ENCODE measurements at places on chromosomes 6 and 20.

DNA sequence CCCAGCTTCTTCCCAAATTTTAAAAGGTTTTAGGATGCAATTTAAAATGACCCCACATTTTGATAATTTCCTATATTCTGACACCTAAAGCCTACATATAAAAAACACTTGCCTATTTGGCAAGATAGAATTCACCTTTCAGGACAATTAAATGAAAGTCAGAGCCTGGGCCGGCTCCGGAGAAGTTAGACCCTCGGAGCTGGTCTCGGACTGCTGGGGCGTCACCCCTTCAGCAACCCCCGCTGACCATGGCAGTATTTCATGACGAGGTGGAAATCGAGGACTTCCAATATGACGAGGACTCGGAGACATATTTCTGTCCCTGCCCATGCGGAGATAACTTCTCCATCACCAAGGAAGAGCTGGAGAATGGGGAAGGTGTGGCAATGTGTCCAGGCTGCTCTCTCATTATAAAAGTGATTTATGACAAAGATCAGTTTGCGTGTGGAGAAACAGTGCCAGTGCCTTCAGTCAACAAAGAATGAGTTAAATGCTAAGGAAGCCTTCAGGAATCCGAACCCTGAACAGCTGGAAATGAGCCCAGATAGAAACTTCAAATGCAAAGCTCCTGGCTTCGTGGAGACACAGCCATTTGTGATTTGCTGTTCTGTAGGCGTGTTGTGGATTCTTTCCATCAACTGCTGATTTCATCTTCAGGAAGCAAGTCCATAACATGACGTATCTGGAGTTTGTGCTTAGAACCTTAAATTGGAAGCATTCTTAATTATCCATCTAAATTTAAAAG lies 16.0 kb downstream of the TCFL5 start:
- DNase-seq: no peak

DNA sequence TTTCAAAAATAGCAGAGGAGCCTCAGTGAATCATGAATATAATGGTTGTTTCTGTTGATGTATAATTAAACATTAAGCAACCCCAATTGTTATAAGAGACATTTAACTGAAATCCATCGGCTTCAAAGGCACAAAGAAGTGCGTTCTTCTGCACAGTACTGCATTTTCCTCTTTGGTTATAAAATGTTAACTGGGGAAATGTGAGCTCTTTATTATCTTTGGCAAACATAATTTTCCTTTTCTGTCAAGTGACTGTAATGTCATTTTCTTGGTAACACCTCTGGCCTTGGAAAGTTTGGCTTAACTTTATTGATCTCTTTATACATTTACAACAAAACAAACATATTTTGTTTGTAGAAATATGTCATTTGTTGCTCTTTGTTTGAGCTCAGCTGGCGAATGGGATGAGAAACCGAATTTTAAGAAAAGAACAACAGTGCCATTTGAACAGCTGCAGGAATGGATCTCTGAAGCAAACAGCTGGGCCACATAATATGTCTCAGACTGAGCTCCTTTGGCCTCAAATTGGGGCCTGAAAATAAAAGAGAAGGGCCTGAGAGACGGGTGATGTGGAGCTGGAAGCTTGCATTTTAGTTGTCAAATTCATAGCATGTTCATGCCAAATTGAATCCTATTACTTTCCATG lies 427.0 kb upstream of the SPTLC3 start:
- DNase-seq: no peak

GRCh38 chr6:87336367-87336766 lies 7.3 kb upstream of the GJB7 start:
- DNase-seq: no peak

GRCh38 chr6:29627755-29628418 lies 5.1 kb downstream of the GABBR1 start:
- no peak for DNase-seq

- no peak for DNase-seq
Measured at GRCh38 chr20:62485062-62485700, 9.4 kb upstream of the GATA5 start.

DNA sequence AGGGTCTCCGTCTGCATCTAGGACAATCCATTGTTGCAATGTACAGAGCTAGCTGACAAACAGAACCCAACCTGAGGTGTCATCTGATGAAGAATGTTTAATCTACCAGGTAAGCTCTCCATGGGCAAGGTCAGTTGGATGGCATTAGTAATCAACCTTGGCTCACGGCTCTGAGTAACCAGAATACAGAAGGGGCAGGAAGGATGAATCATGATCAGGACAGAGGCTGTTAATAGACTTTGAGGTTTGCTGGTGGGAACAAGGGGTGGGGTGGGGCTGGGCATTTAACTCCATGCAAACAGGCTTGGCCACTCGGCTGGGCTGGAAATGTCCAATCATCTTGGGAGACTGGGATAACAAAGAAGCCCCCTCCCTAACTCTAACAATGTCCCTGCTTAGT lies 77.1 kb upstream of the MRPS10 start:
- no peak for DNase-seq

DNA sequence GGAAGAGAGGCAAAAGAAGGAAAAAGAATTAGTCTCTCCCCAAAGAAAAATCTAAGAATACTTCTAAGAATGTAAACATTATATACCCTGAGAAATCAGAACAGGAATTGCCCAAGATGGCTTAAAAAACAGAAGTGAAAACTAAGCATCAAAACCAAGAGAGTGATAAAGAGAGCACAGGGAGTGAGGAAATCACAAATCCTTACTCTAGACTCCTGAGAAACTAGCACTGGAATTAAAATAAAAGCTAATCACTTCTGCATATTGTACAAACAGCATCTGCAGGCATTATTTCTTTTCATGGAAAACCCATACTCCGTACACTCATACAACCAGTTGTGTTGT lies 285.7 kb downstream of the BTBD9 start:
- no peak for DNase-seq

DNA sequence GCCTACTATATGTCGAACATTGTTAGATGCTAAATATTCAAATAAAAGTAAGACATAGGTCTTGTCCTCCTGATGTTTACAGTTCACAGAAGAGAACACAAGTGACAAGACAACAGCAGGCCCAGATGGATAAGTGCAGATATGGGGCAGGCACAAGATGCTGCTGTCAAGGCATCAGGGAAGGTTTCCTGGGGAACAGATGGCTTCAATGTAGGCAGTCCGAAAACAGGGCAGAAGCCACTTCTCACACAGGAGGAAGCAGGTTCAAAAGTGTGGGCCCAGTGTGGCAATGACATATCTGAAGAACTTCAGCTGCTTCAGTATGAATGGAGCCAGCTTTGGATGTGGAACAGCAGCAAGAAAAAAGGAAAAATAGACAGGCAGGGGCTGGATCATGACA lies 32.5 kb downstream of the HLA-DPB1 start:
- no peak for DNase-seq

DNA sequence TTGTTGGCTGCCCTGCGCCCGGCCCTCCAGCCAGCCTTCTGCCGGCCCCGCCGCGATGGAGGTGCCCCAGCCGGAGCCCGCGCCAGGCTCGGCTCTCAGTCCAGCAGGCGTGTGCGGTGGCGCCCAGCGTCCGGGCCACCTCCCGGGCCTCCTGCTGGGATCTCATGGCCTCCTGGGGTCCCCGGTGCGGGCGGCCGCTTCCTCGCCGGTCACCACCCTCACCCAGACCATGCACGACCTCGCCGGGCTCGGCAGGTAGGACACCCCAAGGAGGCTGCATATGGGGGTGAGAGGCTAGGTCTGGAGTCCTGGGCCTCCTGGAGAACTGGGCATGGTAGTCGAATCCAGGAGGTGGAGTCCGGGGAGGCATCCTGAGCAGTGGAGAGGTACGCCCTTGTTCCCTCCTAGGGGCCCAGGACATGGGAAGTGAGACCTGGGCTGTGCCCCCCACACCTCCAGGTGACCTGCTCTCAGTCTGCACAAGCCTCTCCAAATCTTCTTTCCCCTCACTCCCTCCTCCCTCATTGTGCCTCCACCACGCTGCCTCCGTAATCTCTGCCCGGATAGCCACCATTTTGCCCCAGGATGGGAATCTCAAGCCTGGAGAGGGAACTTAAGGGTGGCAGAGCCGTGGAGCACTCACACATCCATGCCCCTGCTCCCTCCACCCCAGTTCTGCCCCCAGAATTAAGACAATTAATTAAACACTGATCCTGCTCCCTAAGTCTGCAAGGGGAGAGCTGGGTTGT lies 541 bp downstream of the CDC25B start:
- no peak for DNase-seq

DNA sequence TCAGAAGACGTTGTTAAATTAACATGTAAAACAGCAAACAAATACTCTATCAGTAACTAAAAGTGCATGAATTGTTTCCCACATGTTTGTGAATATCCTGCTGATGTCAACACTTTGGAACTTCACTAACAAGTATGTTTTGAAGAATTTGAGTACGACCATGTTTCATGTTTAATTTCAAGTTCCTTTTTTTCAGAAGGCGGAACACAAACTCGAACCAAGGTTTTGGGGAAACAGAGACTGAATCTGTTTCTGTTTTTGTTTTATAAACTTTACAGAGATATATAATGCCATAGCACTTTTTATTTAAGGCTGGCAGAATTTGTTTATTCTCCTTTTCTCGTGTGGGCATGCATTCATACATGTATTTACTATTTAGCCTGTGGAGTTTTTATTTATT lies 509.3 kb upstream of the CITED2 start:
- no peak for DNase-seq

DNA sequence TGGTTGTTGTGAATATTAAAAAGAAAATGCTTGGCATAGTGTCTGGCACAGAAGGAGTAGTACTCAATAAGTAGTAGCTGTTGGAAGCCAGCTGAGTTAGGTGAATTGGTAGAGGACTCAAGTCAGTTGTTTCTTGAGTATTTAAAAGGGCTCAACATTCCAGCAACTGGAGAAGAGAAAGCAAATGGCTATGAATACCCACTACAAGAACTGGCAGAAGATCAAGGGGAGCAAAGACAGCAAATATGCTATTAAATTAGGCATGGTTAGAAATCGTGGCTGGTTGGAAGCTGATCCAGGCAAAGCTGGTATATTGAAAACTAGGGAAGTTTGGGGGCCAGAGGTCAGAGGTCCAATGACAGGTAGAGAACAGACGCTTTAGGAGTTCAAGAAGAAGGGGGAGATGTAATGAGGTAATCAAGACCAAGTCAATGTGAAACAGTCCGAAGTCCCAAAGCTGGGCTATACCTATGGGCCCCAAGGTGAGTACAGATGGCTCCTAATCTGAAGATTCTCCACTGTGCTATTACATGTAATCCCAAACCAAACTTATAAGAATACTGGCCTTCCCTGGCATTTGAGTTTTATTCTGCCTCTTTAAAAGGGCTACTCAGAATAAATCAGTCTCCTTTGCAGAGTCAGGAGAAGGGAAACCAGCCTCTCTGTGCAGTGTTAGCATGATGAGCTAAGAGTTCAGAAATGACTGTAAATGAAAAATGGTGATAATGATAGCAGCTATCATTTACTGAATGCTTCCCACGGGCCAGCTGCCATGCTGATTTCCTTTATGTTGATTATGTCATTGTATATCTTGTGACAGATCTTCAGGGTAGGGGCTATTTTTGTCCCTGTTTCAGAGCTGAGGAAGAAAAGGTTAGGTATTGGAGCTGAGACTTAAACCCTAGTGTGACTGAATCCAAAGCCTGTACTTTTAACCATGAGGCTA lies 122.3 kb downstream of the ANKS1A start:
- DNase-seq: no peak

DNA sequence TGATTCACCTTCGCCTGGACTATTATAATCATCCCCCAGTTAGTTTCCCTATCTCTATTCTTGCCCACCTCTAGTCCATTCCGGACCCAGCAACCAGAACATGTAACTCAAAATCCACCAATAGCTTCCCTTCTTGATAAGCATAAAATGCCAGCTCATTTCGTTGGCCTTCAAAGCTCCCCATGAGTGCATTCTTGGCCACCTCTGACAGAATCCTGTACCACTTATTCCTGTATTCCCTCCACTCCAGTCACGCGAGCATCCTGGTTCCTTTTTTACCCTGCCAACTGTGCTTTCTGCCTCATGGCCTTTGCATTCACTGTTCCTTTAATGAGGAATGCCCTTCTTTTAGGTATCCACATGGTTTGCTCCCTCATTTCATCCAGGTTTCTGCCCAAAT lies 36.7 kb downstream of the CYP24A1 start:
- no peak for DNase-seq

GRCh38 chr20:57814529-57814928 lies 104.7 kb upstream of the PMEPA1 start:
- DNase-seq: no peak

- DNase-seq: no peak
Measured at GRCh38 chr6:73325656-73326055, 28.4 kb downstream of the DPPA5 start.

- no peak for DNase-seq
Measured at GRCh38 chr20:40578961-40579360, 110.1 kb downstream of the MAFB start.

- no peak for DNase-seq
Measured at GRCh38 chr6:160421854-160422253, 73.7 kb downstream of the SLC22A3 start.

DNA sequence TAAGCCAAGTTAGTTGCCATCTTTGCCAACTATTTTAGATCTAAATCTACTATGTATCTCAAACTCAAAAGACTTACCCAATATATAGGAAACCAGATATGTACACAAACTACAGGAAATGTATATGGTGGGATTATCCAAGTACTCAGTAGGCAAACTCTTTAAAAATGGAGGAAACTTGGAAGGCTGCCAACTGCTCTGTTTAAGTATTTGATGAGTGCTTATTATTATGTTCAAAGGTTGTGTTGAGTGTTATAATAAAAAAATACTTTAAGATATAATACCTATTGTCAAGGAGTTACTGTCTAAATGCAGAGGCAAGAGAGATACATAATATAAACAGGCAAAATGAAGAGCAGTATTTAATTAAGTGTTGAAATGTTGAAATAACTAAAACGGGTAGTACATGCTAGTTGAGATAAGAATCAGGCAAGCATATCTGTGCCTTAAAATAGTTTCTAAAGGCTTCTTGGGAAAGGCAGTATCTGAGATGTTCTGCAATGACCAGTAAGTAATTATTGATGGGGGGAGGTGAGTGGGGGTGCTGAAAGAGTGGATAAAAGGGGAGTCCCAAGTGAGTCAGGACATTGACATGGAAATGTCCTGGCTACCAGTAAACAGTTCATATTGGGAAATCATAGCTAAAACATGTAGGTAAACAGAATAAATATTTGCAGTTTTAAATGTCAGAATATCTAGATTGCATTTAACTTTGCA lies 6.5 kb upstream of the DST start:
- DNase-seq: no peak

DNA sequence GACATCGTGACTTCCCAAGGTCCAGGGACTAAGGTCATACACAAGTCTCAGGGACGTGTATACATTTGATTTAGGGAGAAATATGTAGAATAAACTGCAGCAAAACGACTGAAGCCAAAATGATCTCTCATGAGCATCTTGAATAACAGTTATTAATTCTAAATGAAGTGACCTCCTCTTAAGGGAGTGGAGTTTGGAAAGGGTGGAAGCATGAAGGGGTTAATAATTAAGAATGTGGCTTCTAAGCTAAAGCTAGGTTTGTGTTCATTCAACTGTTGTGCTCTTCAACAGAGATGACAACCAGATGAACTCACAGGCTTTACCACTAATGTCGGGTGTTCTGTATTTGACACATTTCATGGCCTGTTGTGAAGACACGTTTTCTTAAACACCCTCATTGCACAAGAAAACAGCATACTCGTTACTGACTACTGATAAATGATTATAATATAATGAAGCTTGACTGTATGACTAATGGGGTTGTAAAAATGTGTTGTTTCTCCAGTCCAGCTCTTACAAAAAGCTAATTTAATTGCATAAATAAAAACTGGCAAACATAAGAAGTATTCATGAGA lies 1.5 kb downstream of the PPP1R14C start:
- no peak for DNase-seq

GRCh38 chr6:137332637-137333280 lies 113.6 kb upstream of the IFNGR1 start:
- no peak for DNase-seq

GRCh38 chr20:40186826-40187225 lies 502.2 kb downstream of the MAFB start:
- no peak for DNase-seq
